ENCODE measurements at places on chromosomes 5 and 9.

DNA sequence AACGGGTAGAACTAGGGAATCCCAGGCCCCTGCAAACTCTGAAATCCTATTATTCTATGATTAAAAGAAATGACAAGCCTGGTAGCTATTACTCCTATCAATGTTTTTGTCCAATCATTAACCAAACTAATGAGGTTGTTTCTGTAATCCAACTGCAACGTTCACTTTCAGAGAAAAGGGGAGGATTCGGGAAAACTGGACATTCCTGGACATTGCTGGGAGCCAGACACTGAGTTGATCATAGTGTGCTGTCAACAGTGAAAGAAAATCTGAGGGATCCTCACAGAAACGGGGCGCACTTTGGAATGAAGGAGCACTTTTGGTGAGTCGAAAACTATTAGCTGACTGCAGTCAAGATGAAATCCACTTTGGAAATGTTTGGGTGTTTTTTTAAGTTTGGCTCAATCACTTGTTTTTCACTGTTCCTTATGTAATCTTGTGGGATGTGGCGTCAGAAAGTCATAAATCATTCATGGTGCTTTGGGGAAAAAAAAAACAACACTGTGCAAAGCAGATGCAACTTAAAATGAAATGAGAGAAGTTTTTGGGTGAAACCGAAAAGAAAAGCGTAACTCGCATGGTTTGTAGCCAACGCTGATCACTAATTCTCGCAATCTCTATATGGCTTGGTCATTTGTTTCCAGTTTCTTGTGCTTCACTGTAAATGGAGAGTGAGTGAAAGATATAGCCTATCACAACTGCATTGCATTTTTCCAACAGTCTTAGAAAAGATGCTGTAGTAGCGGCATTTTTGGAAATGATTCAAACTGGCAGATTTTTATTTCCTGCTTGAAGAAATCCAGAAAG is 51.2 kb upstream of the ADRA1B start:
- H3K27me3 ChIP-seq: peaks cover 60% of the 10 kb centered on the region
- no peak overlapping the region for H3K4me3 ChIP-seq
- H3K27ac ChIP-seq: no peak overlapping the region
- no peaks in the 10 kb centered on the region for H3K36me3 ChIP-seq

GRCh38 chr5:92969781-92970237 is 611.2 kb downstream of the NR2F1-AS1 start:
- no peak overlapping the region for H3K27ac ChIP-seq
- no peaks in the 10 kb centered on the region for H3K4me1 ChIP-seq
- no peaks in the 10 kb centered on the region for H3K27me3 ChIP-seq
- DNase-seq: no peak
- H3K36me3 ChIP-seq: no peaks in the 10 kb centered on the region

GRCh38 chr5:50822761-50823160 is 156.3 kb downstream of the PARP8 start:
- H3K27ac ChIP-seq: no peak overlapping the region
- no peak for DNase-seq
- H3K27me3 ChIP-seq: no peaks in the 10 kb centered on the region
- H3K4me3 ChIP-seq: no peak overlapping the region

GRCh38 chr5:98847054-98847453 is 73.6 kb downstream of the RGMB start:
- H3K27ac ChIP-seq: no peak overlapping the region
- peaks cover 1% of the 10 kb centered on the region for H3K36me3 ChIP-seq
- peaks cover 10% of the 10 kb centered on the region for H3K4me1 ChIP-seq
- no peak for DNase-seq
- no peak overlapping the region for H3K4me3 ChIP-seq

DNA sequence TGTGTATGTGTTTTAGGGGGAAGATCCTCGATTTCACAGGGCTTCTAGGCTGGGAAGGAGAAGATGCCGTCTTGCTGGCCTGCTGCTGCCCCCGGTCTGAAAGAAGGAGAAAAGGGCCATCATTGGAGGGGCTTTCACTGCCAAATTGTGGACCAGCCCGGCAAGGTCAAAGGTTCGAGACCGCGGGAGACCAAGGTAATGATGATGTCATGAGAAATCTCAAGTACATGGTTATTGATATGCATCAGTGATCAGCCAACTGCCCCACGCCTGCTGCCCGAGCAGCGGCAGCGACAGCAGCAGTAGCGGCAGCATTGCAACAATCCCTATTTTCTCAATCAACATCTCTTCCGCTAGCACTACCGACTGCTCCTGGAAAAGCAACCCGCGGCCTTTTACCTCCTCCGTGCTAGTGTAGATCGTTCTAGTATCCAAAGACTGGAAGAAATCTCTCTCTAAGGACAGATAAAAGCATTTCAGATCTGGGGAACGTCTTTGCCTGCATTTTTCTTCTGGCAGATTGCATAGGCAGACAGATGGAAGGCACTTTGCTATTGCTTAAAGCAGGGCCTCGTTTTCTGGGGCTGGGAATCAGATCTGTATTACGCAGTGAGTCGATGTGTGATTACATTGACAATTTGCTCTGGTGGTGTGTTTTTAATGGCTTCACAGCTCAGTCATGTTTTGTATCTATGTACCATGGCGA is 215.3 kb downstream of the MEF2C start:
- no peak for DNase-seq
- peaks cover 7% of the 10 kb centered on the region for H3K4me1 ChIP-seq
- peaks cover 3% of the 10 kb centered on the region for H3K36me3 ChIP-seq
- no peak overlapping the region for H3K27ac ChIP-seq
- H3K4me3 ChIP-seq: no peak overlapping the region
- H3K27me3 ChIP-seq: peaks cover 91% of the 10 kb centered on the region

- H3K36me3 ChIP-seq: no peaks in the 10 kb centered on the region
- H3K27me3 ChIP-seq: no peaks in the 10 kb centered on the region
- no peaks in the 10 kb centered on the region for H3K4me1 ChIP-seq
- no peak for DNase-seq
These were observed 404.2 kb downstream of the DNAH5 start for GRCh38 chr5:13540168-13540750.

DNA sequence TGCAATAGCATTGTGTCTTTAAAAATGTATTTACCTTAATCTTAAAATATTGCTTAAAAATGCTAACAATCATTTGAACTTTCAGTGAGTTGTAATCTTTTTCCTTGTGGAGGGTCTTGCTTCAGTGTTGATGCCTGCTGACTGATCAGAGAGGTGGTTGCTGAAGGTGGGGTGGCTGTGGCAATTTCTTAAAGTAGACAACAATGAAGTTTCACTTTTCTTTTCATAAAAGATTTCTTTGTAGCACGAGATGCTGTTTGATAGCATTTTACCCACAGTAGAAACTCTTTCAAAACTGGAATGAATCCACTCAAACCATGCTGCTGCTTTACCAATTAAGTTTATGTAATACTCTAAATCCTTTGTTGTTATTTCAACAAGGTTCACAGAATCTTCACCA is 50.8 kb downstream of the NR3C1 start:
- H3K27me3 ChIP-seq: no peaks in the 10 kb centered on the region
- H3K4me3 ChIP-seq: no peak overlapping the region
- no peak overlapping the region for H3K27ac ChIP-seq
- H3K4me1 ChIP-seq: peaks cover 29% of the 10 kb centered on the region
- no peak for DNase-seq
- H3K36me3 ChIP-seq: peaks cover 3% of the 10 kb centered on the region
